ENCODE measurements at places on chromosomes 4 and X. TPM values are rescaled to one million over a fixed set of nuclear protein-coding genes. Genes with fewer than 3 reads are reported as not detected.

The TBC1D19 gene
- total RNA-seq = 21.8 TPM

The SUPT20HL2 gene
- not detected for total RNA-seq

The OPHN1 gene
- total RNA-seq = 38.0 TPM

The NPY2R gene
- total RNA-seq = 2.9 TPM

The L1CAM gene
- total RNA-seq = 221 TPM

The MAGEA12 gene
- total RNA-seq = not detected

The ARR3 gene
- not detected for total RNA-seq

The NXF2 gene
- not detected for total RNA-seq

The ADAMTS3 gene
- 5.4 TPM for total RNA-seq

Data from dorsolateral prefrontal cortex (tissue), 122 donors.